ENCODE measurements at places on chromosomes 2 and 18.

GRCh38 chr18:903701-904100 is 970 bp upstream of the ADCYAP1 start:
- DNase-seq: peak; percentile 73

DNA sequence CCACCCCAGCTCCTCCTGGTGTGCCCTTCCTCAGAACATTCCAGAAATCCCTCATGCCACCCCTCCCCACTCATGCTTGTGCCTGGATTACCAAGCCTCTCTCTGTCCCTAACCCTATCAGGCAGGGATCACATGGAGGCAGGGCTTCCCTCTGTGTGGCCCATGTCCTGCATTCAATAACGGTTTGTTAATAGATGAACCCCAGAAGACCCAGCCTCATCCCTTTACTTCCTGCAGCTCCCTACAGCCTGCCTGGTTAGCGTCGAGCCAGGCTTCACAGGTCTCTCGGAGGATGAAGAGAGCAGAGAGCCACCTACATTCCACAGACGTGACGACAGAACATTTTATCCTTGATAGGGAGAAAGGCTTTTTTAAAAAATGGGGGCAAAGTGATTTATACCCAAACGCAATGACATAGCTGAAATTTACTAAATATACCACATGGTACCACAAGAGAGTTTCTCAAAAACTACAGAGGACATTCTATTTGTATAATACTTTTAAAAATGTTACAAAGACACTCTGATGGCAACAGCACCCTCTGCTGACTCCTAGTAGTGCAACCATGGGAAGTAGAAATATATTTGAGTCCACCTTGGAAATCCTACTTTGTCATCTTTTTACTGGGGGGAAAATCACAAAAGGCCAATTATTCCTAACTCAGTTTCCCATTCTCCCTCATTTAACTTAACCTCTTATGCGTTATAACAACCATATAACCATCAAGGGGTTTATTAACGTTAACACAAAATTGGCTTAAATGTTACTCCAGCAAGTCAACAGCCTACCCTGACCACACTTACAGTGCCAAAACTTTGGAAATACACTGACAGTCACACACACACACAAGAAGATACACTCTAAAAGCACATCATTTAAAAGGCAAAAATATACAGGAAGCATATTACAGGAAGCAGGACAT is 30.7 kb downstream of the FBXO15 start:
- DNase-seq: peak; percentile 89

DNA sequence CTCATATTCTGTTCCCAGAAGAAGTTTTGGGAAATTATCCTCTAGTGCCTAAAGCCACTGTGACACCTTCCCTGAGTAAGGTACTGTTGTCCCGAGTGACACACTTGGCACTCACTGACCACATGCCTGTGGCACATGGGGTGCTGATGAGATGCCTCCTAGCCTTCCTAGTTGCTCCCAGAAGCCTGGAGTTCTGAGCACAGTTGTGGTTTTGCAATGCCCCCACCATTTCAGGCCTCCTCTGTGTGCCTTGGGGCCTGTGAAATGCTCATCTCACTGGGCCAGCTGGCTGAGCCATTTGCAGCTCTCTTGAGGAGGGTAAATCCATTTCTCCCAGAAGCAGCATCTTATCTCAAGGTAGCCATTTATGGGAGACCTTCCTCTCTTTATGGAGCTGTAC is 91.8 kb downstream of the DGKD start:
- DNase-seq: no peak

- peak; percentile 59 for DNase-seq
Measured at GRCh38 chr2:218788529-218789255, 6.7 kb downstream of the CYP27A1 start.

DNA sequence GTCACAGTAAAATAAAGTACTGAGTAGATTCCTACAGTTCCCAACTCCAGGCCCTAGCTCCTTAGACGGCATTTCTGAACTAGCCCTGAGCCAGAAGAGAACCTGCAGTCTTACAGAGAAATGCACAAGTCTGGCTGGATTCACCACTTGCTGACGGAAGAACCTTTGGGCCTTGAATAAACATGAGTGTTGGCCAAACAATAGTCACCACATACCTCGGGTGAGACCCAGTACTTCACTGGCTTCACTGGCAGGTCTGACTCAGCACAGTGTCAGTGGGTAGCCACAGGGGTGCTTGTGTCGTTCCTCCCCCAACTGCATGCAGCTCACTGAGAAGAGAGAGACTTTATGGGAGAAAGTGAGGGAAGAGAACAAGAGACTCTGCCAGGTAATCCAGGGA is 88.9 kb downstream of the TMEM185B start:
- peak; percentile 85 for DNase-seq

- DNase-seq: no peak
Measured at GRCh38 chr2:9668687-9669345, 38.0 kb upstream of the YWHAQ start.

GRCh38 chr2:164824872-164825271 is 16.8 kb downstream of the COBLL1 start:
- DNase-seq: no peak

- DNase-seq: no peak
Measured at GRCh38 chr2:46323730-46324129, 26.5 kb downstream of the EPAS1 start.

DNA sequence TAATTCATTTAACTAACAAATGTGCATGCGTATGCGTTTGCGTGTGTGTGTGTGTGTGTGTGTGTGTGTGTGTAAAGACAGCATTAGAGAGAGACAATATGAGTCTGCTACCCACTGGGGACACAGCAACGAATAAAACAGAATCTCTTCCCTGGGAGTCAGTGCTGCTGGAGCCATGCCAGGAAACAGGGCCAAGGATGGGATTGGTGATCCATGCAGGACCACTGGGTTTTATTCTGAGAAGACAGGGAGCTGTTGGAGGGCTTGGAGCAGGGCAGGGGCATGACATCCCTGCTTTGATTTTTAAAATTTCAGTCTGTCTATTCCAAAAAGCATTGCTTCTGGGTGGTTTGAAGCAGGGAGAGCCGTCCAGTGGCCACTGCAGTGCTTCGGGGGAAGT is 62.9 kb downstream of the PDCL3 start:
- DNase-seq: no peak

GRCh38 chr2:169303579-169304305 is 58.6 kb downstream of the LRP2 start:
- no peak for DNase-seq

- no peak for DNase-seq
Measured at GRCh38 chr2:42254186-42254895, 85.2 kb downstream of the EML4 start.

GRCh38 chr2:33186937-33187336 is 240.2 kb downstream of the LTBP1 start:
- no peak for DNase-seq

GRCh38 chr2:31205186-31205585 is 12.1 kb downstream of the CAPN14 start:
- DNase-seq: no peak

DNA sequence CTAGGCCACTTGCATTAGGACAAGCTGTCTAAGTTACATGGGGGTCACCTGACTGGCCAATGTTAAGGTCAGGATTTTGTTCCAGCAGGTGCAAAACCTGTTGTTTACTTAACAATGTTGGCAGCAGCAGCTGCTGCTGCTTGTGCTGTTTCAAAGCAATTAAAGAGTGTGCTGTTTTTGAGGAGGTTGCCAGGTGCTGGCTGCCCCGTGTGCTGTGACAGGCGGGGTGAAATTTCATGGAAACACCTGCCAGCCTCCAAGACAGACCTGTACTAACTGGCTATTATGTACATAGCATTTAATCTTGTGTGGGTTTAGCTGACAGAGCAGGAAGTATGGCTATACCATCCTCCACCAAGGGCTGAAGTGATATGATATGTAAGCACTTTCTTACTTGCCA is 224.9 kb downstream of the ASXL3 start:
- DNase-seq: no peak

DNA sequence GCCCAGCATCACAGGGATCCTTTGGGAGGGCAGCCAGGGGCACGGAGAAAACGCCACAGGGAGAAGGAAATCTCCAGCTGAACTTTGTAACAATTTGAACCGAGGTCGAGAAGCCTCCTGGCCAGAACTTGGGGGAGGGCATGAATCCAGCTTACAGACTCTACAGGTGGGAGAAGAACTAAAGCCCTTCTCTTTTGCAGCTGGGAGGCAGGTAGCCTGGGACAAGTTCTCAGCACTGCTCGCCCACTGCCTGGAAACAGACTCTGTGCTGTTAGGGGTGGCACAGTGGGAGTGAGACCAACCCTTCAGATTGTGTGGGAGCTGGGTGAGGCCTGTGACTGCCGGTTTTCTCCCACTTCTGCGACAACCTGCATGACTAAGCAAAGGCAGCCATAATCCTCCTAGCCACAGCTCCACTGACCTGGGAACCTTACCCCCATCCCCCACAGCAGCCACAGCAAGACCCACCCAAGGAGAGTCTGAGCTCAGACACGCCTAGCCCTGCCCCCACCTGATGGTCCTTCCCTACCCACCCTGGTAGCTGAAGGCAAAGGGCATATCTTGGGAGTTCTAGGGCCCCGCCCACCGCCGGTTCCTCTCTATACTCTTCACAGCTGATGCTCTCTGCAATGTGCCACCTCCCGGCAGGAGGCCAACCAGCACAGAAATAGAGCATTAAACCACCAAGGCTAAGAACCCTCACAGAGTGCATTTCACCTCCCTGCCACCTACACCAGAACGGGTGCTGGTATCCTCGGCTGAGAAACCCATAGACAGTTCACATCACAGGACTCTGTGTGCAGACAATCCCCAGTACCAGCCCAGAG is 136.0 kb upstream of the SIX2 start:
- DNase-seq: peak; percentile 28

DNA sequence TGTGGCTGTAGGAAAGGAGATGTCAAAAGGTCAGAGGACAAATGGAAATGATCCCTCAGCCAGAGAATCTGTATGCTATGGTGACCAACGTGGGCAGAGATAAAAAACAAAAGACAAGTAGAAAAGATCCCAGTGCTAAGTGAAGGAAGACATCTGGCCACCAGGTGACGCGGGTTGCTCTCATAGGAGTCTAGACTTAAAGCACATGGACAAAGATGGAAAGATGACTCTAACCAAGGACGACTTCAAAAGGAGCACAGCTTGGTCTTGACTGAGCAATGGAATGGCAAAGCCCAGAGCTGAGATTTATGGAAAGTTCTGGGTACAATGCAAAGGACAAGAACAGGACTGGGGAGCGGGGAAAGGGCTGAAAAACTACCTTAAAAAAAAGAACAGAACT is 96.8 kb downstream of the CLIP4 start:
- peak; percentile 53 for DNase-seq

DNA sequence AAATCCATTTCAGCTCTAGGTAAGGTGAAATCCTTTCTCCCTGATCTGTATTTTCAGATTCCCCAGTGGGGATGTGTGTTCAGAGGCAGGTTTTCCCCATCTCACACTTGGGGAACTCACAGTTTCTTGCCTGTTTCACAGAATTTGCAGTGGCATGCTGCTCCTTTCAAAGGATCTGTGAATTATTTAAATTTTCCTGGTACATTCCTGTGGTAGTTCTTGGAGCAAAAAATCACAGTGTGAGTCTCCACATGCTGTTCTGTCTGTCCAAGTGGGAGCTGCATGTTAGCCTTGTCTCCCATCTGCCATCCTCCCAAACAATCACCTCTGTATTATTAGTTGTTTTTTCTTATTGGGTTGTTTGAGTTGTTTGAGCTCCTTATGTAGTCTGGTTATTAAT is 372.9 kb downstream of the ARL6IP6 start:
- DNase-seq: peak; percentile 39

DNA sequence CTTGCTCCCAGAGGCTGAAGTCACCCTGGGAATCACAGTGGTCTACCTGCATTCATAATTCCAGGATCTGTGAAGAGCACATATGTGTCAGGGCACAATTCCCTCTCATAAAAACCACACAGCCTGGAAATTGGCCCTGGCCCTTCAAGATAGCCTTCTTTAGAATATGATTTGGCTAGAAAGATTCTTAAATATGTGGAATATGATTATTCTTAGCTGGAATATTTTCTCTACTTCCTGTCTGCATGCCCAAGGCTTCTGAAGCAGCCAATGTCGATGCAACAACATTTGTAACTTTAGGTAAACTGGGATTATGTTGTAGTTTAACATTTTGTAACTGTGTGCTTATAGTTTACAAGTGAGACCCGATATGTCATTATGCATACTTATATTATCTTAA is 24.2 kb downstream of the ICOS start:
- no peak for DNase-seq

DNA sequence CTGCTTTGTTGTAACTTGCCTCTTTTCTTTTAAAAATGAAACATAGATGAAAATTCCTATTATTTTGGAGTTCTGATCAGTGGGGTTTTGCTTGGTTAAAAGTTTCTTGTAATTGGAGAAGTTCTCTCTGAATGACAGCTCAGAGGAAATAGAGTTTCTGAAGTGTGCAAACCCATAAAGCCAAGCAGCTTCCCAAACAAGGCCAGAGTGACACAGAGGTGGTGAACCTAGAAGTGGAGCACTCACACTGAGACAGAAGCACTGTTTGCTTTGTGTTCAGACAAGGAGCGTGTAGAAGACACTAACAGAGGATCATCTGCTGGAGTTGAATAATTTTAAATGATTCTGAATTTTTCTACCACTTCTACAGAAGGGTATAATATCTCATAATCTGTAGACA is 49.2 kb downstream of the FBXO48 start:
- DNase-seq: no peak

- DNase-seq: no peak
Measured at GRCh38 chr2:144550911-144551310, 31.0 kb upstream of the ZEB2 start.

DNA sequence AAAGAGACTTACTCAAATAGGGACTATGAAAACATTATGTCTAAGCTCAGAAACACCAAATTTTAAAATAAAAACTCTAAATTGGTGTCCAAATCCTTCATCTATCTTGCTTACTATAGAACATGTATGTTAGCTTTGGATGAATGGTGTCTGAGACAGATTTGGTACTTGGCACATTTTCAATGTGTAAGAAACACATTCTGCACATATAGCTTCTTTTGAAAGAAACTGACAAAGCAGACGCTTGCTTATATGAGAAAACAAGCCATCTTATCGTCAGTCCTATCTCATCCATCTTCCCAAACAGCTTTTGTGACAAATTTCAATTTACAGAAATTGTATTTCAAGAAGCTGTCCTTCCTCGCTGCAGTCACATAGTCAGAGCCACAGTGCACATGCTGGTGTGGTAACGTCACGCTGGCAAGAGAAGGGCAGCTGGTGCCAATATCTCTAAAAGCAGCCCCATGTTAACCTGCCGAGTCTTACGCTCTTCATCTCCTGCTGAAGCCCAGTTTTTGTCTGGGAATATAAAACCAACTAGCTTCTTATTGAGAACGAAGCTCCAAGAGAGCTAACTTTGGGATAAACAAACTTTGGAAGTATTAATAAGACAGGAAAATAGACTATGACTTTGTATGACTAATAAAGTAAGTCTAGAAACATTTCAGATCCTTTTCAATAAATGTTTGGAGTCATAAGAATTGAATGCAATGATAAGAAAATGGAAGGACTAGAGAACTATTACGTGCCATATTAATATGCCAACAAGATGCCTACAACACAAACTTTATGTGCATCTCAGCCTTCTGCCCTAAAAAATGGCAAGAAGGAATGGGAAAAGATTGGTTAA is 74.9 kb upstream of the TFCP2L1 start:
- DNase-seq: no peak

DNA sequence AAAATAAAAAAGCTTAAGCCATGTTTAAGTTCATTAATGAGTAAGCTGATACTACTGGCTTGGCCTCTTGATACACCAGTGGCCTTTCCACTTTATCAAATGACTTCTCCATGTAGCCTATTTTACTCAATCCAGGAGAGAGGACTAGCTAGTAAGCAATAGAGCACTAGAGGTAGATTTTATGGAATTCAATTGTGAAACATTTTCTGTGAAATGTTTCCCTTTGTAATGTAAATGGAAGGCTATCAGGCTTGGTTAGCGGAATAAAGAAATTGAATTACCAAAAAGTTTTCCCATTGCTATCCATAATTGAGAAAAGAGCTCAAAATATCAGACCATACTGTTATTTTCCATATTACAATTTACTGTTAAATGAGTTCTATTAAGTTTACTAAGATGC is 515.4 kb upstream of the CDH2 start:
- DNase-seq: no peak

Data from mesendoderm (in vitro differentiated cells).